Memory B cell (primary cell): ENCODE measurements at places on chromosomes 7 and 10.

DNA sequence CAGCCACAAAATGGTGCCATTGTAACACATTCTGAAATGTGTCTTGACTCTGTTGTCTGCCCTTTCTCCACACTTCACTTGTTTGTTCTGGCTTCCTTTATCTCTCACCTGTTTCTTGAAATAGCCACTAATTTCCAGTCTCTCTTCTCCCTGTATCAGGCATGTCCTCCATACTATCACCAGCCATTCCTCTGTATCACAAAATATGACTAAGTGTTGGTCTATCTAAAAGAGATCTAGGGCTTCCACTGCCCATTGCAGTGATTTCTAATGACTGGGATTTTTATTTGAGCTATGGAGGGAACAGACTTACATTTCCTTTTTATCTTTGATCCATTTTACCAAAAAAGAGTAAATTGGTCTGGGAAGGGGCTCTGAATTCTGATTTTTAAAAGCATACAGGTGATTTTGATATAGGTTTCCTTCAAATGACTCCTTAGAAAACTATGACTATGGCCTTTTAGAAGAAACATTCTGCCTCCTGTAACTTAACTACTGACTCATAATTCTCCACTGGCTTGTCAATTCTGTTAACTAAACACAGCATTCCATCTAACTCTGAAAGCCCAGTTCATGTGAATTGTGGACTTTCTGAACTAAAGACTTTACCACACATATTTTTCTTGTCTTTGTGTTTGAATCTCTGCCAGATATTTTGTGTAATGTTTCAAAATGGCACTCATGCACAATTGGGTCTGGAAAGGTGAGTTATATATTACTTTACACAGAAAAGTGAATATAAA lies 1121.4 kb downstream of the XPNPEP1 start:
- H3K4me1 ChIP-seq = no peaks in the 10 kb centered on the region
- no peak overlapping the region for H3K27ac ChIP-seq
- no peaks in the 10 kb centered on the region for H3K27me3 ChIP-seq
- H3K4me3 ChIP-seq = no peak overlapping the region
- no peaks in the 10 kb centered on the region for H3K36me3 ChIP-seq
- no peak for DNase-seq

GRCh38 chr7:150481186-150481920 lies 30.9 kb downstream of the GIMAP8 start:
- H3K27ac ChIP-seq = no peak overlapping the region
- DNase-seq = no peak
- H3K4me1 ChIP-seq = peaks cover 13% of the 10 kb centered on the region

DNA sequence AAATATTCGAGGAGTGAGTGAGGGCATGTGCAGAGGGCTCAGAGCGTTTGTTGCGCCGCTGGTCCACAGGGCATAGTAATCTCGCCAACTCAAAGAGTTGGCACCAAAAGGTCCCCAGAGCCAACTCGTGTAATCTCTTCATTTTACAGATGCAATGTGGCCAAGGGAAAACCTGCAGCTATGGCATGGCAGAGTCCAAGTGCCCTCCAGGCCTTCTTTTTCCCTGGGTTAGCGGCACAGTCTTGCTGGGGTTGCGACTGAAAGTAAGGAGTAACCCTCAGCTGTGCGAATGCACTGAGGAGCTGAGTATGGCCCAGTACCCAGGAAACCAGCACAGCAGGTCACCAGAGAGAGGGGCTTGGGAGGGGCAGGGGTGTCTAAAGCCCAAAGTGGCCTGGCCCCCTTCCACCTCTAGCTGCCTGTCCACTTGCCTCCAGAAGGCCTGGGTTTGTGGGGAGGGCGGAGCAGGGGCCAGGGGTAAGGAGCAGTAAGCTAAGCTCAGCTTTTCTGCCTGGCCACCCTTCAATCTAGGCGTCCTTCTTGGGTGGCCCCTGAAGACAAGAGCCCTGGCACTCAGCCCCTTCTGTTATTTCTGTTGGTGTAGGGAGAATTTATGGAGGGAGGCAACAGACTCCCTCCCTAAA lies 3.3 kb upstream of the GAD2 start:
- no peak overlapping the region for H3K4me3 ChIP-seq
- no peak overlapping the region for H3K27ac ChIP-seq
- H3K27me3 ChIP-seq = peaks cover 23% of the 10 kb centered on the region
- peaks cover 7% of the 10 kb centered on the region for H3K4me1 ChIP-seq
- H3K36me3 ChIP-seq = no peaks in the 10 kb centered on the region

DNA sequence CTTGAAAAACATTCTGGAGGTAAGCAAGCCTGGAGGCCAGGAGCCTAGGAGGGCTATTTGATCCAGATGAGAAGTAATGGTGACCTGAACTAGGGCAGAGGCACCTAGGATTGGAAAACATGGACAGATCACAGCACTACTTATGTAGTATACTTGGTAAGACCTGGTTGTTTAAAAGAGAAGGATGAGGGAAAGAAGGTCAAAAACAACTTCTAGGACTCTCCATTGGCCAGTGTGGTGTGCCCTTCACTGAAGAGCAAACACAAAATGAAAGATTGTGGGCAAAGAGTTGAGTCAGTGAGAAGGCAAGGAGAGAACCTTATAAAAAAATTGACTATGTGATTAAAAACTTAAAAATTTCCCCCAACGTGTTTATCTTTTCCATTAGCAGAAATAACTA lies 14.3 kb downstream of the ANKRD1 start:
- H3K27me3 ChIP-seq = no peaks in the 10 kb centered on the region
- H3K4me1 ChIP-seq = peaks cover under 1% of the 10 kb centered on the region
- no peak overlapping the region for H3K4me3 ChIP-seq
- H3K27ac ChIP-seq = no peak overlapping the region

- no peaks in the 10 kb centered on the region for H3K27me3 ChIP-seq
- no peaks in the 10 kb centered on the region for H3K4me1 ChIP-seq
- peaks cover 23% of the 10 kb centered on the region for H3K36me3 ChIP-seq
These were observed 109.0 kb downstream of the ZMYND11 start for GRCh38 chr10:244227-244626.

DNA sequence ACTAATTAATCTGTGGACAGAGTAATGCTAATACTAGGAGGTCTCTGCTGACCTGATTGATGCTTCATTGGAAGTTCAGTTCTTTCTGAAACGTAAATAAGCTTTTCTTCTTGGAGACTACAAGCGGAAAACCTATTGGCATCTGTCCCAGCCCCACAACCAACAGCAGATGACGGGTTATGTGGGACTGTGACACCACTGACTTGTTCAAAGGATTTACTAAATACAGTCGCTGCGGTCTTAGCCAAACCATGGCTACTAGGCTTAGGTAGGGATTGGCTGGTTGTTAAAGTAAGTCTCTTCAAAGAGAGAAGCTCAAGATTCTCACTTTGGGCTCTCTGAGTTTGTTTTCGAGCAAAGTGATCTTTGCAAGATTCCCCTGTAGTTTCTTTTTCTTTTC lies 68.3 kb downstream of the HYCC1 start:
- H3K36me3 ChIP-seq = peaks cover 4% of the 10 kb centered on the region
- no peaks in the 10 kb centered on the region for H3K27me3 ChIP-seq
- no peak overlapping the region for H3K4me3 ChIP-seq

- no peak overlapping the region for H3K27ac ChIP-seq
- H3K4me3 ChIP-seq = no peak overlapping the region
These were observed 452.0 kb upstream of the FZD8 start for GRCh38 chr10:36094096-36094495.

- DNase-seq = no peak
- H3K4me1 ChIP-seq = no peaks in the 10 kb centered on the region
- no peak overlapping the region for H3K27ac ChIP-seq
- H3K4me3 ChIP-seq = peak overlapping the region; percentile 83
- H3K36me3 ChIP-seq = no peaks in the 10 kb centered on the region
These were observed 21.2 kb upstream of the IGF2BP3 start for GRCh38 chr7:23491502-23491901.

- H3K27me3 ChIP-seq = peaks cover 2% of the 10 kb centered on the region
- H3K27ac ChIP-seq = no peak overlapping the region
- no peak for DNase-seq
- no peaks in the 10 kb centered on the region for H3K36me3 ChIP-seq
- no peaks in the 10 kb centered on the region for H3K4me1 ChIP-seq
These were observed 247.8 kb downstream of the OTUD1 start for GRCh38 chr10:23686722-23687121.

DNA sequence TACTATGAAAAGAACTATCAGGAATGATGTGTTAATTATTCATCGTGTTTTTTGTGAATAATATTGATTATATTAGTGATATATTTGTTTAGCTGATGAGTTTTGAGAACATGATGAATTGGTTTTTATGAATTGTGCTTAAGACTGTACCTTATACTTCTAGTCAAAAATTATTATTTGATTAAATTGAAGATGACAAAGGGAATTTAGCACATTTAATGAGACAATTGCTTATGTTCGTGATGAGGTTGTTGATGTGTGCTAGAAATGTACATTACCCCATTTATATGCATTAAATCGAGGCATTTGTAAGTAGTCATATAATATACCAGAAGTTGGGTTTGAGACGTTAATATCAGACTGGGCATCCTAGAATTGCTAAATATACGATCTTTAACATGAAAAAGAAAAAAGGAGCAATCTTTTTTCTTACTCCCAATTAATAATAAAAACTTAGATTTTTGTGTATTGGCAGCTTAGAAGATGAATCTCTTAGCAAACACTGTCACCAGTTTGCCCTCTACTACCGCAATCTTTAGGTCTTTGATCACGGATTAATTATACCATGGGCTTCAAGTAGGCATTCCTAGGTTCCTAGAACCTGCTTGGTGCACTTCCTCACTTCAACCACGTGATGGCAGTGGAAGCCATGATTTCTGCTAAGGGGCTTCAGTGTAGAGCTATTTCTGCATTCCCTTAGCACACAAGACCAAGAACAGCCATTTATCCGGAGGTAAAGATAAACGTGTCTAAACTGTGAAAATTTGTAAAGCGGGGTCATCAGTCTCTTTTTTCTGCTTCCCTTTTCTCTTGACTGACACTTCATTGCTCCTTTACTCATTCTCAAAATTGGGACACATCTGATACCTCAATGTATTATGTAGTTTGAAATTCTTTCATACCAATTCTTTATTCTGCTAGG lies 1.6 kb downstream of the KLHDC10 start:
- H3K4me1 ChIP-seq = peaks cover 27% of the 10 kb centered on the region
- peak; percentile 47 for DNase-seq
- H3K36me3 ChIP-seq = peaks cover 9% of the 10 kb centered on the region
